ENCODE measurements at places on chromosomes 4 and X.

GRCh38 chr4:153345012-153345981 lies 809 bp downstream of the MND1 start:
- peak; percentile 59 for DNase-seq

GRCh38 chr4:187294861-187295260 lies 571.2 kb upstream of the FAT1 start:
- DNase-seq, result no peak

DNA sequence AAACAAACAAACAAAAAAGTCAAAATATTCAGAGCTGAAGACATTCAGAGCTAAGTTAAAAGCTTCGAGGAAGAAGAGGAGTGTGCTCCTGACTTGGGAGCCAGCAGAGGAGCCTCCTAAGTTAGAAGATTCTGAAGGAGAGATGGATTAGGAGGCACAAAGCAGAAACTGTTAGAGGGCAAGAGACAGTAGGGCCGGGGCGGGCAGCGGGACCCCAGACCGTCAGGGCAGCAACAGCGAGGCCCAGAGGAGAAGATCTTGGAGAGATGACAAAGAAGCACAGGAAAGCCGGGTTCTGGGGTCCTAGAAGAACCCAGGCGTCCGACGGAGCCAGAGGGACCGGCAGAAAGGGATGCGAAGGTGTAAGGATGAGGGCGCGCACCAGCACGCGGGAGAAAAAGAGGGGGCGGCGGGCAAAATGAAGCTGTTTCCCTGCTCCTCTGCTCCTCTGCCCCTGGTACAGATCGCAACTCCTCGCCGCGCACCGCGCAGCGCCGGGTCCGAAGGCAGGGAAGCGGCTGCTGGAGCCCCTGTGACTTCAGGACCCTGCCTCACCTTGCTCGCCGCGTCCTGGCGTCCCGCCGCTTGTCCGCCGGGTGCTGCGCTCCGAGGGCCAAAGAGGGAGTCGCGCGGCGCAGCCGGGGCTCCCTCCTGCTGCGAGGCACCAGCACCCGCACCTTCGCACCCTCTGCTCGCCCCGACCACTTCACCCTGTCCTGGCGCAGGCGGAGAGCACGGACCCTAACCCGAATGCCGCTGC lies 477 bp downstream of the KLHL13 start:
- DNase-seq, result no peak

DNA sequence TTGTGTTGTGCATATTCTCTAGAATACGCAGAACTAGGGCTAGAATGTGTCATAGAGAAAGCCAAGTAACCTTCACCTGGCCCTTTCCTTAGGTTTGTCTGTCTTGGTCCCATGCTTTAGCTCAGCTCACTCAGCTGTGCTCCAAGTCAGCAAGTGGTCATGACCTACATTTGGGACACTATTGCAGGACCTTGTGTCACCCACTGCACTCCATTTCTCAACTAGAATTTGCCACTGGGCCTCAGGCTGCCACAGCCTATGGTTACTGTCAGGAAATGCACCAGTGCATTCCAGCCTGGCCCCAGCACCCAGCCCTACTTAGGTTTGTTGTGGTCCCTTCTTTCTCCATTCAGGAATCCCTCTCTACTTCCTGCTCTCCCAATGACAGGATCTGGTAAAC lies 7.7 kb upstream of the FGG start:
- DNase-seq, result no peak

- no peak for DNase-seq
These were observed 1.2 kb upstream of the CCNG2 start for GRCh38 chr4:77155631-77156452.

- DNase-seq, result peak; percentile 85
These were observed 61.0 kb downstream of the SEPSECS start for GRCh38 chr4:25098964-25099891.

GRCh38 chr4:88754796-88755195 lies 57.2 kb upstream of the NAP1L5 start:
- DNase-seq, result no peak

DNA sequence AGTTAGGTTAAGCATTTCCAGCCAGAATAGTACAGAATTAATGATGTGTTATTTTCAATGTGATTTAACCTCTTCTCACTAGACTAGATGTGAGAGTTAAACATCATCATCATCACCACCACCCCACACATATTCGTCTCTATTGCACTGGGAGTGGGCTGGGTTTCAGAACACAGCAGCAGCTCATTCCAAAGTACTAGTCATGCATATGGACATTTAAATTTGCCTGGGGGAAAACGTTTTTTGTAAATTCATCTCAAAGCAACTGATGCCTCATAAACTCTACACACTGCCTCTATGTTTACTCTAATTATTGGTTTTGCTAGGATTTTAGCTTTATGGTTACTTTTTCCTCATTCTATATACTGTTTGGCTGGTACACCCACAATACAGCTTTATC lies 509.1 kb downstream of the PPP4R3C start:
- DNase-seq, result no peak

GRCh38 chr4:142434519-142435224 lies 411.4 kb downstream of the INPP4B start:
- DNase-seq, result no peak

DNA sequence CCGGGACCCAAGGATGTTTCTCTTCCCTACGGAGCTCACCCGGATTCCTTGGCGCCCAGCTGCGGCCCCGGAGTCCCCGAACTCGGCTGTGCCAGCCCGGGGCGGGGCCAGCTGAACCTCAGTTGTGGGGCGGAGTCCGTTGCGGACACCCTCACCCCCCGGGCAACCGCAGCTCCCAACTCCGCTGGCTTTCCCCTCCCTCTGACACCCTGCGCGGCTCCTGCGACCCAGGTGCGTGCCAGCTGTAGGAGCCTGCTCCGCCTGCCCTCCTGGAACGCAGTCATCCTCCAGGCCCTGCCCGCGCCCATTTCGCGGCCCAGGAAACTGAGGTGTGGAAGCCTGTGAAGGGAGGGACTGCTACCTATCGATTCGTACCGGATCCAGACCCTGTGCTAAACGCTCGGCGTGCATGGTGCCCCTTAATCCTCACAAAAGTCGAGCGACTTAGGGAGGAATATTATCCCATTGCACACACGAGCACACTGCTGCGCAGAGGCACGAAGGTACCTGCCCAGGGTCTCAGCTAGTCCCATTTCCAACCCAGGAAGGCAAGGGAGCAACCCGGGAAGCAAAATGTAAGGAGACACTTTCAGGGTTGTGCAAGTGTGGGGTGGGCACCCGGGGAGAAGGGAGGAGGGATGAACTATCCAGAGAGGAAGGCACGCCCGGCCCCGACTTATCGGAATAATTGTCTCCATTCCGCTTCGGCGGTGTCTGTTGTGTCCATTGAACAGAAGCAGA lies 12.3 kb downstream of the MSX1 start:
- DNase-seq, result no peak

GRCh38 chr4:167234316-167234881 lies at the start of gene SPOCK3:
SPOCK3 (minus strand) TSS chr4:167234494.
- DNase-seq, result peak; percentile 24

GRCh38 chr4:824461-825062 lies 1.4 kb downstream of the CPLX1 start:
- DNase-seq, result no peak

GRCh38 chr4:78426972-78427371 lies 124.6 kb upstream of the ANXA3 start:
- DNase-seq, result peak; percentile 25

- no peak for DNase-seq
These were observed 203.0 kb downstream of the MAML3 start for GRCh38 chr4:139951021-139951420.

DNA sequence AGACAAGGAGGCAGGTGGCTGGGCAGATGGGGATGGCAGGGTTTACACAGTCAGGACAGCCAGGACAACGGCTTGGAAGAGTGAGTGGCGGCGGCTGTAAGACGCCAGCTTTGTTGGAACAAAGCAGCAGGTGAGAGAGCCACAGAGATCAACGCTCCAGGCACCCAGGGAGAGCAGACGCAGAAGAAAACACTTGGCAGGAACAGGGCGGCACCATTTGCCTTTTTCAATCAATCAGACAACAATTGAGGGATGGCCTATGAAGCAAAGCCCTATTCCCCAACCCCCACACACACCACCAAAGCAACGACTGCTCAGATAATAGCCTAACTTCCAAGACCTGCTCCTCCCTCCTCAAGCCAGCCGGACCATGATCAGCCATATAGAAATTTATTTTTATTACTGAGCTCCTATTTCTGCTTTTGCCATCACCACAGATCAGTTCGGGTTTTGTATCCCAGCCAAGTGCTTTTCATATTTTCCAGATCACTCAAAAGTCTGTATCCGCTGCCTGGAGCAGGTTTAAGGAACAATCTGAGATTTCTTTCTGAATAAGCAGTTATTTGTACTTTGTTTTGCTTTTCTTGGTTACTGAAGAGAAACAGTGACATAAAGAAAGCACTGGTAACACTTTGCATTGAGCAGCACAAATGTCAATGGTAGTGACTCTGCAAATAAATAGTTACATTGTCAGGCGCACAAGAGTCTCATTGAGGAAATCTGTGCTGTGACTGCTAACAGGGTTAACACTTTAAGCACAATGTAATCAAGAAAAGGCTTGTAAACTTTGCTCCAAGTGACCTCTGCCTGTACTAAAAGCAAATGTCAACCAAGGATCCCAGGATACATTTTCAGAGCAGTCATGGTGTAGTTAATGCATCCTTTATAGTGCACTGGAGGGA lies 81.8 kb upstream of the RBPJ start:
- no peak for DNase-seq

DNA sequence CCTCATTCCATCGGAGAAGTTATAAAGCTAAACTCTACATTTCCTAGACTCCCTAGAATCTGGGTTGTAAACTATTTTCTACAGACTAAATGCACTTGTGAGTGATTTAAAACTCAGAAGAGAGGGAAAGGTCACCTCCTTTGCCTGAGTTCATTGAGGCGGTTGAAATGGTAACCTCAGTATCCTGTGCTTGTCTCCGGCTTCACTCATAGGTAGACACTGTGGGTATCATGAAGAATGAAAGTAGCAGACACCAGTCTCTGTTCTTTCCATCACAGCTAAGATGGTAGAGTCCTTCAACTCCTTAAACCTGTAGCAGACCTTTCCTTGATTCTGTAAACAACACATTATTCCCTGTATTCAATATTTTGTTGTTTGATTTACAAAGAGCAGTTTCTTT lies 291.3 kb upstream of the ANKRD50 start:
- DNase-seq, result no peak

DNA sequence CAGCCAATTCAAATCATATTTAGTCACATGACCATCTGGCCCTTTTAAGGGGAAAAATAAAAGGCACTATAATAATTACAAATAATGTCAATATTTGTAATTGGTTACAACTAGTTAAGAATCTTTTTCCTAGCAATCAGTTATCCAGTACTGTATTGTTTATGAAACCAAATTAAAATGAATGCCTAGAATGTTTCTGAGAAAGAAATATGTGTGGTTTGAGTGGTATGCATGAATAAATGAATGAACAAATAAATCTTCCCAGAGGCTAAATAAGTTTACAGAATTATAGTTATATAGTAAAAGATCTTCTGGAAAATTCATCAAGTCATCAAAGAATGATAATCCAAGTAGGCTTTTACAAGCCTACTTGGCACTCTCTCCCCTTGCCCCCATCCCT lies 55.8 kb upstream of the F8A3 start:
- DNase-seq, result no peak

- no peak for DNase-seq
These were observed 18.7 kb upstream of the WDR1 start for GRCh38 chr4:10135260-10135659.

DNA sequence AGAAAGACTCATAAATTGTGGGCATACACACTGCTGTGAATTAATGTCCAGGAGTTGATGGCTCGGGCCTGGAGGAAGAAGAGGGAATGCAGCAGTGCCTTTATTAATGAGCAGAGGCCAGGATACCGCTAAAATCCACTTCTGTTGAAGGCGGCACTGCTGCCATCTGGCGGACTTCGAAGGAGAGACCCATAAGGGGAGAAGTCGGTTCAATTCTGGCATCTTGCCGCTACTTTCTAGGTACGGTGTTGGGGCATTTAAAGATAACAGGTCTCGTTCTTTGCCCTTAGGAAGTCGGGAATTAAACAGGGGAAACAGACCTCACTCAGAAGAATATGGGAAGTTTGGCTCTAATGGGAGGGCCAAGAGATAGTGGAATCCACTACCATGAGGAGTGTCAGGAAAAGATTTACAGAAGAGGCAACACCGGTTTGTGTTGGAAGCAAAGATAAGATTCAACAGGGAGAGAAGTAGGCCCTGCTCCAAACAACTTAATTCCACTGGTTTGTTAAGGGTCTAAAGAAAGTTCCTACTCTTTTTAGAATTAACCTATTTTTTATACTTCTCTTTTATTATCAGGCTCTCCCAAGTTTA lies 133.6 kb upstream of the GIMD1 start:
- DNase-seq, result peak; percentile 29

GRCh38 chrX:36159254-36159653 lies 239.7 kb downstream of the CFAP47 start:
- DNase-seq, result no peak

GRCh38 chr4:182768838-182769237 lies 148.3 kb downstream of the DCTD start:
- no peak for DNase-seq

DNA sequence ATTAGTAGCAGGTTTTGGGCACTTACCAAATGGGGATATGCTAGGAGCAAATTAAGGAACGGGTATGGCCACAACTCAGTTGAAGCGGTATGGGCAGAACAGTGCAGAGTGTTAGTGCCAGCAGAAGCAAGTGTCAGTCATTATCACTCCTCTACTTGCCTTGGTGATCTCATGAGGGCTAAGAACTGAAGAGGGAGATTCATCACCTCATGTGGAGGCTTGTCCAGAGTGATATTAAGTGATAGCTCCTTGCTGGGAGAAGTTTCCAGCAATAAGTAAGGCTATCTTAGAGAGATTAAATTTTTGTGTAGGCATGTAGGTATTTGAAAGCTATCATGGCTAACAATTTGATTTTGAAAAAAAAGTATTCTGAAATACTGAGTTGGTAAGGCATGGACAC lies 615.4 kb upstream of the SMIM31 start:
- DNase-seq, result no peak

- DNase-seq, result no peak
These were observed 35.7 kb upstream of the FAM241A start for GRCh38 chr4:112109360-112110058.

- DNase-seq, result no peak
These were observed 761.5 kb upstream of the GRIA3 start for GRCh38 chrX:122422547-122422946.

GRCh38 chrX:47235691-47236103 lies 2.9 kb downstream of the USP11 start:
- DNase-seq, result no peak

GRCh38 chr4:95087657-95088455 lies 330.1 kb downstream of the BMPR1B start:
- no peak for DNase-seq

- no peak for DNase-seq
These were observed 22.2 kb upstream of the SYNPO2 start for GRCh38 chr4:118866442-118866841.

- DNase-seq, result no peak
These were observed 4.9 kb upstream of the UGT2B10 start for GRCh38 chr4:68810919-68811318.

GRCh38 chrX:135340831-135341230 lies 31.6 kb downstream of the ETDC start:
- no peak for DNase-seq
